ENCODE measurements at places on chromosomes 3 and 15.

DNA sequence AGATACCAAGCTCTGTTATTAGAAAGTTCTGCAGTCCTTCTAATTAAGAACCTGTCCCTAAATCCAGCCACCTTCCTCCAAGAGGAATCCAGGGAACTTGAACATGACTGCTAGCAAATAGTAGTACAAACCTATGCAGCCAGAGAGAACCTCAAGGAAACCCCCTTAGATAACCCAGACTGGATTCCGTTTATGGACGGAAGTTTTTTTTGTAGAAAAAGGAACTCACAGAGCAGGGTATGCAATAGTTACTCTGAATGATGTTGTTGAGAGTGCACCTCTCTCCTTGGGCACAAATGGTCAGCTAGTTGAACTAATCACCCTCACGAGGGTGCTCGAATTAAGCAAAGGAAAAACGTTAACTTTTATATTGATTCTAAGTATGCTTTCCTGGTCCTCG is 40.8 kb downstream of the TM4SF18 start:
- DNase-seq: no peak

DNA sequence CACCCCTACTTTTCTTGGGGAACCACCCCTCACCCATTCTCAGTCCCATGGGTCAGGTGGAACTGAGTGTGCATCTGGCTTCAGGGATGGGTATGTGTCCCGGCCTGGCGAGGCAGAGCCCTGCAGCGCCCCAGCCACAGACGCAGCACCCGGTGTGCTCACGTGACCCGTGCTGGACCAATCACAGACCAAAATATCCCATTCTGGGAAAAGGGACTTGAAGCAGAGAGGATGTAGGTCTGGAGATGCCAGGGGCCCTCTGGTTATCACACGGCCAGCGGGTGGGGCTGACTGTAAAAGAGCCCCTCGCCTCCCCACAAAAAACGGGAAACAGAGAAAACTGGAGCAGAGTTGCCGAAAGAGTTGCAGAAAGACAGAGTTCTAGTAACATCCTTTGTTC is 138.0 kb upstream of the RAD18 start:
- DNase-seq: no peak

DNA sequence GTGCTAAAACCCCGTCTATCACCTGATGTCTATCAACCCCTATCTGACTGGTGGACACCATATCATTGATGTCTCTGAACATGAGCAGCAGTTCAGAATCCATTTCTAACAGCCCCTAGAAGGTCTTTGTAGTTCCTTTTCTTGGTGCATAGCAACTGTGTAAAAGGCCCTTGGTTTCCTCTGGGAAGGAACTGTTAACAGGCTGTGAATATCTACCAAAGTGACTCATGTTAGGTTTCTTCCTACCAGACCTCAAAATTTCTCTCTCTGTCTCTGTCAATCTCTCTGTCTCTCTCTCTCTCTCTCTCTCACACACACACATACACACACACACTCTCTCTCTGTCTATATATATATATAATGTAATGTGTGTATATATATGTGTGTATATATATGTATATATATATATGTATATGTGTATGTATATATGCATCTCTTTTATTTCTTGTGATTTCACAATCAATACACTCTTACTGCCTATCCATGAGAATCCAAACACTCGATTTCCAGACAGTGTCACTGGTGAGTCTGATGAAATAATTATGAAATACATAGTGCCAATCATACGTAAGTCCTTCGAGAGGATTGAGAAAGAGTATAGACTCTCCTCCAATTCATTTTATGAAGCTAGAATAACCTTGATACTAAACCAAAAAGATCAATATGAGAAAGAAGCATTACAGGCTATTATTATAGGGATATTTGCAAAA is 335.9 kb upstream of the SLCO3A1 start:
- DNase-seq: no peak

DNA sequence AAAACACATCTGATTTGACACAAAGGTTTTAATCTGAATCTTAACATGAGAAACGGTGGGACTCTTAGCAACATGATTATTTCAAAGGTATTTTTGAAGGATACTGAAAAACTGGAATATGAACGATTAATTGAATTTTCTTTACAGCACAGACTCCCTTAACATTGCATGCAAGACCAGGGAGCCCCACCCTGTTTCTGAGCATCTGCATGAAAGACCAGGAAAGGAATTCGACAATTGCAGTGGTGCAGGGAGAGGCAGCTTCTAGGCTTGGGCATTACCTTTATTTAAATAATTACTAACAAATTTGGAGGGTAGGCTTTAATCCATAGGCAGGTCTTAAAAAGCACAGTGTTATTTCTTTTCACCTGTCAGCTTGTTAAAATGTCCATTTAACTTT is 240.6 kb upstream of the TOPAZ1 start:
- DNase-seq: no peak

Measured in GM10248 (cell line).